Thymus (tissue), 14 donors: ENCODE measurements at places on chromosomes 16 and 17. TPM values are rescaled to one million over a fixed set of nuclear protein-coding genes. Genes with fewer than 3 reads are reported as not detected.

Gene METTL9
- 97.7 TPM for polyA plus RNA-seq

Gene CDR2L
- 1.4 TPM for polyA plus RNA-seq

Gene C16orf46
- polyA plus RNA-seq: 1.4 TPM

Gene MRPL10
- 41.1 TPM for polyA plus RNA-seq

Gene CALB2
- polyA plus RNA-seq: 0.78 TPM

Gene SULT1A3
- polyA plus RNA-seq: 122 TPM

DNA sequence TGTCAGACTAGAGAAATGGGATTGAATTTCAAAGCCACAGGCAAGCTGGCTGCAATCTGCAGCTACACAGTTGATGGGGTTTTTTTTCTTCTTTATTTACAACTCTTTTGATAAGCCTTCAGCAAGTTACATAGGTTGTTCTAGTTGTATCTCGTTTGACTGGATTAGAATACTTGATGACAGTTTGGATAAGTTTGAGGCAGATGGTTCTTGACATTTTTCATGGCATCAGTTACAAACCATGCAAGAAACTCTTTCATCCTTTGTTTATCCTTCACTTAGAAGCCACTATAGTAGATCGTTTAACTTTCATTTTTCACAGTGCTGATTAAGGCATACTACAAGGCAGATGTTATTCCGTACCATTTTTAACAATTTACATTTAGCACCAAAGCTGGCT, 238.9 kb downstream of the TOX3 start:
- no peak for DNase-seq

- no peak for DNase-seq
Observed at GRCh38 chr16:50972876-50973275, 178.2 kb downstream of the SALL1 start.

GRCh38 chr17:77054936-77055335, 85.8 kb upstream of the SEC14L1 start:
- no peak for DNase-seq

DNA sequence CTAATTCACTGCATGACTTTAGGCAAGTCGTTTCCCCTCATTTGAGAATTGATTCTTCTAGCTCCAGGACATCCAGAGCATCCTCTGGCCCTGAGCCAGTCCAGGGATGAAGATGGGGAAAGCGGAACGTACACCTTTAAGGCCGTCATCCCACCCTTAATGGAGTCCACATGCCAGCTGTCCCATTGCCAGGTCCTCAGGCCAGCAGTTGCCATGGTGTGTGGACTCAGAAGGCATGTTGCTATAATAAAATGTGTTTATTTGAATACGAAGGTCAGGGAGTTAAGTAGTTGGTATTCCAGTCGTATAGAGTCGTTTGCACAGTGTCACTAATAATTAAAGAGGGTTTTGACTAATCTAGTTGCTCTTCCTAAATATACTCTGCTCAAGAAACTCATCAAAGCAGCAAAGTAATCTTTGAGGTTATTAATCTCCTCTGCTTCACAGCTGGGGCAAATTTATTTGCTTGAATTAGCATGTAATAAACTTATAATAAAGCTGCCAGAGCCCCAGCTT, 30.4 kb downstream of the CCDC182 start:
- no peak for DNase-seq

DNA sequence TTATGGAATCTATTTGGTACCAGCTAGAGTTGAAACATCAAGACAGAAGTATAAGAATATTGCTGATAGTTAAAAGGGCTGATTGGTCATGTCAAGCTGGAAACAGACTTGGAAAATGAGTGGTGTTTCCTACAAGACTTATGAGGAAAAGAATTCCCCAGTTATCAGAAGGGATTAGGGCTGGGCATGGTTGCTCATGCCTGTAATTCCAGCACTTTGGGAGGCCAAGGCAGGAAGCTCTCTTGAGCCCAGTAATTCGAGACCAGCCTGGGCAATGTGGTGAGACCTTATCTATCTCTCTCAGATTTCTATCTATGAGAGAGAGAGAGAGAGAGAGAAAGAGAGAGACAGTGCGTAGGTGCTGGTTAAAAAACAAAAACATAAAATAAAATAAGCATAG, 139.5 kb upstream of the PMFBP1 start:
- DNase-seq: no peak

GRCh38 chr16:57304169-57305061, 19.9 kb upstream of the PLLP start:
- DNase-seq: no peak

DNA sequence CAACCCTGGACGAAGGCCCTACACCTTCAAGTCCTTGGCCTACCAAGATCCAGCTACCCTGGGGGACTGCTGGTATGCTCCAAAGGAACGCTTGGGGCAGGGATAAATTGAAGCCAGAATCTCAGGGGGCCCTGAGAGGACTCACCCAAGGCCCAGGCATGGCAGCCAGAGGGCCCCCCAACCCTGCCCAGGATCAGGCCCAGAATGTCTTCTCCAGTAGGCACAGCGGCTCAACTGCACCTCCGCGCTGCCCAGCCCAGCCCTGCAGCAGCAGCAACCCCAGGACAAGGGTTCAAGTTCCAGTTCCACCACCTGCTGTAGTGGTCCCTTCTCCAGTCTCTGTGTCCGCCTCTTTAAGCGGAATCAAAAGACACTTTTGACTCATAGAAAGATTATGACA, 2.2 kb downstream of the TFAP4 start:
- no peak for DNase-seq

GRCh38 chr17:2695961-2696760, 15.4 kb downstream of the CLUH start:
- DNase-seq: no peak

- DNase-seq: no peak
Observed at GRCh38 chr16:14371778-14372431, 258.2 kb downstream of the PARN start.

GRCh38 chr16:63617047-63617989, 1504.5 kb downstream of the CDH11 start:
- no peak for DNase-seq

GRCh38 chr17:57603546-57603945, 141.6 kb downstream of the CCDC182 start:
- no peak for DNase-seq

DNA sequence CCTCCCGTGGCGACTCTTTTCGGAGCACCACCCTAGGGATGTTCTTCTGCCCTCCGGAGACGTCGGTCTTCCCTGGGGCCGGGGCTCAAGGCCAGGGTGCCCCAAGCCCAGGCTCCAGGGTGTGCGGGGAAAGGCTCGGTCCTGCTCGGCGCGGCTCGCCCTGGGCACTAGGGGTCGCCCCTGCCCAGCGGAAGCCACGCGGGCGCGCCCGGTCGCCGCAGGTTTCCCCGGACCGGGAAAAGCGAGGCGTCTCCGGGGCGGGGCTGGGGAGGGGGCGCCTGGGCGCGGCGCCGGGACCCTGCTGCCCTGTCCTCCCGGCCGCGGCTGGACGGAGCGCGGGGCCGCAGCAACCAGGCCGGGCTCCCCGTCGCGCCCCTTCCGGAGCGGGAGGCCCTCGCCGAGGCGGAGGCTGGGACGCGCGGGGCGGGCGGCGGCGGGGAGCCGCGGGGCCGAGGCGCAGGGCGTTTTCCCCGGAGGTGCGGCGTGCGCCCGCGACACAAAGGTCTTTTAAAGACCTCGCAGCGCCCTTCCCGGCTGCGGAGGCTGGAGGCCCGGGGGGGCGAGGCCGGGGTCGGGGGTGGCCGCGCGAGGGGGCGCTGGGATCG, 76.4 kb downstream of the MRC2 start:
- peak; percentile 24 for DNase-seq

- DNase-seq: peak; percentile 50
Observed at GRCh38 chr16:2969545-2970521, 685 bp downstream of the PAQR4 start.

DNA sequence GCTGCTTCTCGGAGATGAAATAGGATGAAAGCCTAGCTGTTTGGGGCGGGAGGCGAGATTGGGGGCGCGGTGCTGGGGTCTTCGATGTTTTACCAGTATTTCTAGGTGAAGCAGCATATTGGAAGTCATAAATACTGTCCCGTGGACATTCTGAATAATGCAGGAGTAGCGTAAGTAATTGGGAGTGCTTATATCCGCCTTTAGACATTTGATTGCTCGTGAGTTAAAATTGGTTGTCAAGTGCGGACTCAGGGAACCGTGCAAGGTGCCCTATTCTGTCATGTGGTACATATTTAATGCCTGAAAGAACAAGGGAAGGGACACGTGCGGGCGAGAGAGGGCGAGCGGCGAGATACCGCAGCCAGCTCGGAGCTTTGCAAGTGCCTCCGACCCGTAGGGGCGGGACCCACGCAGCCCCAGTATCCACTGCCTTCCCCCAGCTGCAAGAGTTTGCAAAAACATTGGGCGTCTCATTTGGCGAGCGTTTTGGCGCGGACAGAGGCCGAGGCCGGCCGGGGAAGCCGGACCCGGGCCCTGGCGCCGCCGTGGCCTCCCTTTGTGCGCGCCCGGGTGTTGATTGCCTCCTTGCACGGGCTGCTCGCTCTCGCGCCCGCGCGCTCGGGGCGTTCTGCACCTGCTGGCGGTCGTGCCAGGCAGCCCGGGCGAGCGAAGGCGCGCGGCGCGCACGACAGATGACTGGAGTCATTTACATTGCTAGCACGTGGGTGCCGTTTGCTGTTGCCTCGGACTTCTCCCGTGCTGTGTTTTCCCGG, 849.8 kb upstream of the RBFOX1 start:
- DNase-seq: no peak

DNA sequence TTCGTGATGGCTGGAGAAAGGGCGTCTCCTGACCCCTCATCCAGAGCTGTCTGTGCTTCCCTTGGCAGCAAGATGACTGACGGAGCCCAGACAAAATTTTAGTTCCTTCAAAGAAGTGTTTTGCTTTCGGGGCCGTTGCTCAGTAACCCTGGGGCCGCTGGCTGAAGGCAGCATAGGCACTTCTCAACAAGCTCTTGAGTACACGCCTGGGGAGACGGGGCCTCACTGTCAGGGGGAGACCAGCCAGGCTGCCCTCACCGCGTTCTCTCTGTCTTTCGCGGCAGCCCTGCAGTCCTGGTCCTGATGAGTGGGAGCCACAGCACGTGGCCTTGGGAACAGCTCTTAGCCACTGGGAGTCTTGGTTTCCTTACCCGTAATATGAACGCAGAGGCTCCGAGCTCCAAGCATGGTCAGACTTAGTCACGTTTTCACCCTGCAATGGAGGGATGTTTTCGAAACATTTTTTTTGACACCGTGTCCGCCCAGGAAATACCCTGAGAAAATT, 86.0 kb downstream of the IRF8 start:
- DNase-seq: no peak

DNA sequence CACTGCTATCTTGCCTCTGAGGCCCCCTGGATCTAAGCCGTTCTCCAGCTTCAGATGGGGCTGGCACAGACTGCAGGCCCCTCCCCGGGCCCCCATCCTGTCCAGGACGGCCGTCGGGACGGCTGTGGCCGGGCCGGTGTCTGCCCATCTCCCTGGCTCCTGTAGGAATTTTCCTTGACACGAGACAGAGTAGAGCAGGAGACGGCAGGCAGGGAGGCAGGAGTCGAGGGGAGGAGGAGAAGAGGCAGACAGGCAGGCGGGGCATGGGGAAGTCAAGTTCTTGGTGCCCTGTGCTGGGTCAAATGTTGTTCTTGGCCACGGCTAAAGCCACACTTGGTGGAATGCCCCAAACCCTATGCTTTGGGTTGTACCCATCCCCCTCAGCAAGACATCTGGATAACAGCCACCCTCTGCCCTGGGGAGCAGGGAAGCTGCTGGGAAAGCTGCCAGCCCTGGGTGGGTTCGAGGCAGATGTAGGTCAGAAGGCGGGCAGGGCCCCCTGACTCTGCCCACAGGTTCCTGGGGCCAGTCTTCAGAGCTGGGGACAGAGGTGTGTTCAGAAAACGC, 4.0 kb downstream of the C1QTNF1 start:
- DNase-seq: no peak

GRCh38 chr16:3292604-3293003, 9.3 kb downstream of the ZNF263 start:
- no peak for DNase-seq

DNA sequence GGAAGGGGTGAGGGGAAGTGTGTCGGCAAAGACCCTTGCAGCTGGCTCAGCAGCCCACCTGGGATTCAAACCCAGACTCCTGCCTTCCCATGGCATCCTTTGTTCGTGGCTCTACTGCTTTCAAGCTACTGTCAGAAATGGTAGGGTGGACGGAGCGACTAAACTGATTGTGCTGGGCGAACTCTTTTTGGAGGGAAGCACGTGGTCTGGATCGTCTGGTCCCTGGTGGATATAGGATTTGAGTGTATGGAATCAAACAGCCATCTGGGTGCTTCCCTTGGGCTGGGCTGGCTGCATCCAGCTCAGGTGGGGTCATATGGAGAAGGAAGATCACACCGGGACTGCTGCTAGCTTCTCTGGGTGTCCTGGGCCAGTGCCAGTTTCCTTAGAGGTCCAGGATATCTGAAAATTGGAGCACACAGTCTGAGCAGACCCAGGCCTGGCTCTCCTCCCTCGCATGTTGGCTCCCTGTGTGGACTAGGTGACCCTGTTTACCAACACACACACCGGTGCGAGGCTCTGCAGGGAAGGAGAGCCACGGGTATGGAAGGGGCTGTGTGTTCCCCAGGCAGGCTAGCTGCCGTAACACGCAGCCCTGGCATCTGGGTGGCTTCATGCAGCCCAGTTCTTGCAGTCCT, 8.6 kb downstream of the CMIP start:
- DNase-seq: no peak

GRCh38 chr17:1304522-1304921, 25.1 kb downstream of the TRARG1 start:
- no peak for DNase-seq

DNA sequence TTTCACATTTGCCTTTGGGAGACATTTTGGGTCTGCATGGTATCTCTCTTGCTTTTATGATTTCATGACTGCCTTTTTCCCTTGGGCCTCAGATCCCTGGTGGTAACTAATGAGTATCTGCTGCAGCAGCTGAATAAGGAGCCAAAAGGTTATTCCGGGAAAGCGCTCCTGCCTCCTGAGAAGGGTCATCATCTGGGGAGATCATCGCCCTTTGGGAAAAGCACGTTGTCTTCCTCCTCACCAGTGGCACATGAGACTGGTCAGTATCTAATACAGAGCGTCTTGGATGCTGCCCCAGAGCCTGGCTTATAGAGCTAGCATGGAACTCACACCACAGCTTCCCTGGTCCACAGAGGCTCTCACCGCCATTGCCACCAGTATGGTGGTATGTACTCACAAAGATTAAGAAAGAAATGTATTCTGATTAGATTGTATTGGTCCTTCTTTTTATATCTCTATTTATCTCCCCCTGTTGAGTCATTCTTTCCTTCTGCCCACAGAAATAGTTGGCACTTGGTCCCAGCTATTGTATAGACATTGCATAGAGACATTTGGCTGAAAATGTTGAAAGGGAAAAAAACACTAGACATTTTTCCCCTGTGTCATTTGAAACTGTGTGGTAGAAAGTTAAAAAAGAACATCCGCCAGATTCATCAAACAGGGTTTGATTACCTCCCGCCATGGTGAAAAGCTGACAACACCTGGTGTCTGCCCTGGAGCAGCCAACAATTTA, 8.4 kb downstream of the TPPP3 start:
- DNase-seq: no peak

GRCh38 chr17:50149417-50150353, 792 bp downstream of the PPP1R9B start:
- DNase-seq: peak; percentile 39
